Stimulated activated CD4-positive, alpha-beta T cell treated with anti-CD3 and anti-CD28 coated beads, TNF-alpha, amount 100 ng/mL, for 48 hours (primary cell): ENCODE measurements at places on chromosomes 13 and 19.
A peak's percentile ranks its signal among the peaks of the same experiment; 100 is the strongest.

- DNase-seq: no peak
Observed at GRCh38 chr19:5153601-5154128, 184.8 kb downstream of the KDM4B start.

DNA sequence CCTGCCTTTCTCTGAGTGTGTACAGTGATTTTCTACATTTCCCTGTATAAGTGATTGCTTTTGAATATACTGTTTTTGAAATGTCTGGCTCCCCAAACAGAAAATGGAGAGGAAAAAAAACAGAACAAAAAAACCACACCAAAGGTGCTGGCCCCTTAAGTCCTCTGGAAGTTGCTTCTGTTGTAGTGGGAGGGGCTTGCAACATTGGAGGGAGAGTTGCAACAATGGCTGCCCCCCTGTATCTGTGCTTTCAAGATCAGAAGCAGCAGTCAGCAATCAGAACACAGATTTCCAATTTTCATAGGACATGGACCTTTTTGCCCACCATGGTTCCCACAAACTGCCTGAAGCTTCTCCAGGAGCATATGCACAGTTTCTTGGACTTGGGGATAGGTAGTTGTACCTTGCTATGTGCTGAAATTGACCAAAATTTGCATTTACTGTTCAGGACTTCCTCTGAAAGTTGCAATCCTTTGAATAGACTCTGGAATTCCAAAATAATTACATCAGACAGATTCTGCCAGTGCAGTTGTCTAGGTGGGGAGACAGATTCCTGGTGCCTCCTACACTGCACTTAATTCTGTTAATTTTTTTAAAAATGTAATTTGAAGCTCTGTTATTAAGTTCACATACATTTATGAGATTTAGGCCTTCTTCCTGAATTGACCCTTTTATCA, 13.8 kb downstream of the BIVM start:
- no peak for DNase-seq

- DNase-seq: no peak
Observed at GRCh38 chr13:112964971-112965492, 4.0 kb upstream of the MCF2L start.

DNA sequence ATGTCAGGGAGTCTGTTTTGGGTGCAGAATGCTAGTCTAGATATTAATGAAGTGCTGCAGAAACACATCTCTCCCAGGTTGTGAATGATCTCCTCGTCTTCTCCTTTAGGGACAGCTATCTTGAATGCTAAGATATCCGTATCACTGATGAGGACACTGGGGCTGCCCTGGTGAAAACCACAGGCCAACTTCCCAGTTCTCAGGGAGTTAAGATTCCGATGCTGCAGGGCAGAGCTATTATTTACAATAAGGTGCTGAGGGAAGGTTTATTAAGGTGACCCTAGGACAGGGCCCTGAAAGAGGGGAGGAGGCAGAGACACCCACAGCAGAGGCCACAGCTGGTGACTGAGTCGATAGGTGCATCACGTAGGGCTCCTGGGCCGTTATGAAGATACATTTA, 66.1 kb downstream of the TNFRSF19 start:
- no peak for DNase-seq

GRCh38 chr19:13430790-13431582, 75.3 kb downstream of the CACNA1A start:
- peak; percentile 19 for DNase-seq

- DNase-seq: no peak
Observed at GRCh38 chr13:32262165-32262564, 53.0 kb downstream of the ZAR1L start.
